ENCODE measurements at places on chromosomes 1 and 21.

GRCh38 chr1:177927021-177927596 is 42.7 kb downstream of the SEC16B start:
- no peak for DNase-seq

GRCh38 chr1:176880955-176881595 is 283.4 kb downstream of the ASTN1 start:
- DNase-seq: peak; percentile 29

DNA sequence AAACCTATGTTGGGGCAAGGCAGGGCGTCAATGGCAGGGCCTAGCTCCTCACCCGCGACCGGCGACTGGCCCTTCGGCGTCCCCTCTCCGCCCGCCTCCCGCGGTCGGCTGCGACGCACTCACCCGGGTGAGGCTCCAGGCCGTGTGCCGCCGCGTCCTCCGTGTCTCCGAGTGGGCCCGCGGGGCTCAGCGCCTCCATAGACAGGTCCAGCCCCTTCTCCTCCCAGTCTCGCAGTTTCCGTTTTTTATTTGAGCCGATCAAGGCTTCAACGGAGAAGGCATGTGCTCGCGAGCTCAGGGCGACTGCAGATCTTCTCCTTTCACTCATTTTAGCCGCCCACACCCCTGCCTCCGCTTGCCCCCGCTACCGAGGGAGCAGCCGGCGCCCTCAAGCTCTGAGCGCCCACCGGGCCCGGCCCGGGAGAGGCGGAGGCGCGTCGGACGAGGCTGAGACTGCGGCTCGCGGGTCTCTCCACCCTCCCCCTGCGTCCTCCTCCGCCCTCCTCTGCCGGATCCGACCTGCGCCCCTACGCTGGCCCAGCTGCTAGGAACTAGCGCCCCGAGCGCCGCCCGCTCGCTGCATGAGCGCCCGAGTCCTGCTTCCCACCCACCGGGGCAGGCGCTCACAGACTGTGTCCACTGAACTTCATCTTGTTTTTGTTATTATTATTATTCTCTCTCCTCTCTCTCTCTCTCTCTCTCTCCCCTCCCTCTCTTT is 516 bp downstream of the TBX15 start:
- DNase-seq: no peak

DNA sequence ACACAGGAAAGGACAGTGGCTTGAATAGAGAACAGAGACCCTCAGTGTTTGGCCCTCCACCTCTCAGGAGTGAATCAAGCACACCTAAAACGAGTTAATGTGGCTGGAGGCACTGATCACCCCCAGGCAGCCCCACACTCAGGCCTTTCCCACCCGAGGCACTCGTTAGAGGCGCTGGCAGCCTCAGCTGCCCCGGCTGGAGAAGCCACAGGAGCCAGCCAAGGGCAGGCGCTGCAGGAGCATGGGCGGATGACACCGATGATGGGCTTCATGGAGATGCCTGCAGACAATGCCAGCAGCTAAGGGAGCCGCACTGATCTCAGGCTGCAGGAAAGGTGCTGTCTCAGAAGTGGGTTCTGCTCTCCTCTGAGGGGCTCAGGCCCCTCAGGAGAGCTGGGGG is 24.1 kb upstream of the ABCG1 start:
- DNase-seq: no peak

DNA sequence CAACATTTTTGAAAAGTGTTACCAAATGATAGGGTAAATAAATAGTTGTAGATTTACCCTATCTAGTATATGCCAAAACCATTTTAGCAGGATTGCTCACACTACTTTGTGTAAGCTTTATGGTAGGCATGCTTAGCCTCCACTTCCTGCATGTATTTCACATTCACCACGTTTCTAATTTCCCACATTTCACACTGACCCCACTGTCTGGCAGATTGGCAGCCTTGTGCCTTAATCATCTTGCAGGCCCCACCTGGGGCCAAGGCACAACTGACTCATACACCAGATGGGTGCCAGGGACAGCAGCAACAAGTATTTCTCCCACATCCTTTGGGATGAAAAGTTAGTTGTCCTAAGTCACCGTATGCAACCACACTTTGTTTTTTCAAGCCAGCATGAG is 21.2 kb upstream of the CENPF start:
- no peak for DNase-seq

DNA sequence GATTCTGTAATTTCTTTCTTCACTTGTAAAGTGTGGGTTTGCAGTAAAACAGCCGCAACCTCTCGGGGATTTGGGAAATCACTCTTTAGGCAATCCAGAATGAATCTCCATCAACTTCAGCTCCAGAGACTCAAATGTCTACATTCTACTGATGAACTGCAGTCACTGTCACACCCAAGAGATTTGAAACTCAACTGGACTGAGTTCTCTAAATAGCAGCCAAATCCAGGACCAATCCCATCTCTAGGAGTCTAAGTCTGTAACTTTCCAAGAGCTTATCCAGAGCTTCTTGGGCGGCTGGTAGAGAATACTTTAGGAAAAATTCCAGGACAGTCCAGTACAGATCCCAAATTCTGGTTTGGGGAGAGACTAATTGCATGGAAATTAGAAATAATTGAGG is 62.9 kb downstream of the ADAMTS1 start:
- no peak for DNase-seq

DNA sequence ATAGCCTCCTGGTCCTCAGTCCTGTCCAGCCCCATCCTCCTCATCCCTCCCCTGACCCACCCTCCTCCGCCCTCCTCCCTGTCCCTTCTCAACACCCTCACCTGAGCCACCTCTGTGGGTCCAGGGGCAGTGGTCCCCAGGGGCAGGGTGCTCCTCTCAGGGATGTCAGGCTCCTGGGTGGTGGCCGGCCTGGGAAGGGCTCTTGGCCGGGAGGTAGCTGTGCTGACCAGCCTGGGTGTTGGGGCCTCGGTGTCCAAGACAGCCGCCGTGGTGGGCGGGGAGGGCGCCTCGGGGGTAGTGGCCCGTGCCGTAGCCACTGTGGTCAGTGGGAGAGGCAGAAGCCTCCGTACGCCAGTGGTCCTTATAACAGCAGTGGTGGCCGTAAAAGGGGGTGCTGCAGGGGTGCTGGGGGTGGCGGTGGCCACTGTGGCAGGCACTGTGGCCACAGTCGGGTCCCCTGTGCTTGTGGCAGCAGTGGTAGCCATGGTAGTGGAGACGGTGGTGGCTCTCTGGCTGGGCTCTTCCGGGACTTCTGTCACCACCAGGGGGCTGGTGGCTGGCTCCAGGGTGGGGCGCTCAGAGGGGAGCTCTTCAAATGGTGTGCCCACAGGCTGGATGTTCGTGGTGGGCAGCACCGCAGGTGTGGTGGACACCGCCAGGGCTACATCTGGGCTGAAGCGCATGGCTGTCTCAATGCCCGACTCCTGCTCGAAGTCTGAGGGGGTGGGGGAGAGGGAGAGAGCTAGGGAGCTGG is 31.9 kb downstream of the SDC3 start:
- no peak for DNase-seq

- DNase-seq: no peak
Observed at GRCh38 chr1:67619080-67619479, 65.9 kb upstream of the GADD45A start.

DNA sequence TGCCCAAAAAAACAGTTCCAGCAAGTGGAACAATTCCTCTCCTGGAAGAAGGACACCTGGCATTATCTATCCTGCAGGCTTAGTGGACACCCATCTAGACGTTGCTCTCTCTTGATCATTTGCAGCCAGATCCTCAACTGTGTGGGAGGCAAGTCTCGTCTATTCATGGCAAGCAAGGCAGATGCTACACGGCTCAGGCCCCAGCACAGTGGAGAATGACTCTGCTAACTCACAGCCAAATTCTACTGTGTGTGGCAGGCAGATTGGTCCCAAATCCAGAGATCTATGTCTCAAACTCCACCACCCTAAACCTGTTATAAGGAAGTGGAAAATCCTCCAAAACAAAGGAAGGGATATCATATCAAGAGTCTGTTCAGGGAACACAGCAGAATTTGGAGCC is 7.0 kb downstream of the TNNT2 start:
- DNase-seq: no peak

- DNase-seq: no peak
Observed at GRCh38 chr1:183243161-183244050, 57.3 kb downstream of the LAMC2 start.

DNA sequence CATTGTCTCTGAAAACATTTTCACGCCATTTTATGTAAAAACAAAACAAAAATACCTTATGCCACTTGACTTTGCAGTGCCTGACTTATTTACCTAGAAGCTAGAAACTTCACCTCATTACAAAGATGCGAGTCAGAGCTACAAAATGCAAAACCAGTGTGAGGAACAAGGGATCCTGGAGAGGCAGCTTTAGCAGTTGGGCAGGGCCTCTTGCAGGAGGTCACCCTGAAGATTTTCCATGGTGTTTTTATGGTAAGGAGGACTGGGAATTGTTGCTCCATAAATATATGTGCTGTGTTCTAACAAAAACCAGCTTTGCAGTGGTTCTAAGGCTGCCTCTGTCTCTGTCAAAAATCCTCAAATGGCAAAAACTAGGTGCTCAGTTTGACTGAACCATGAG is 36.4 kb upstream of the TARBP1 start:
- no peak for DNase-seq

DNA sequence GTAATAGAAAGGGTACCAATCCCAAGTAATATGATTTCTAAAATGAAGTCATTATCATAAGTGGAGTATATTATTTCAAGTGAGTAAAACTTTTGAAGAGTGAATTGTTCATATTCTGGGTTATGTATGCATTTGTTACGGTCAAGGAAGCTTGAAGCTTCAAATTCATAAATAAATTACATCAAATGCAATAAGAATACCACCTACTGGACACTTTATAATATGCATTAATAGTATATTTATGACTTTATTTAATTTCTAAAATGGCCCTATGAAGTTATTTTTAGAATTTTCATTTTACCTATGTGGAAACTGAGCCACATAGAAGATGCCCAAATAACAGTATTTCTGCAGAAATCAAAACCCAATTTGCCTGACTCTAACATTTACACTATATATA is 260.6 kb downstream of the SMYD3 start:
- no peak for DNase-seq

DNA sequence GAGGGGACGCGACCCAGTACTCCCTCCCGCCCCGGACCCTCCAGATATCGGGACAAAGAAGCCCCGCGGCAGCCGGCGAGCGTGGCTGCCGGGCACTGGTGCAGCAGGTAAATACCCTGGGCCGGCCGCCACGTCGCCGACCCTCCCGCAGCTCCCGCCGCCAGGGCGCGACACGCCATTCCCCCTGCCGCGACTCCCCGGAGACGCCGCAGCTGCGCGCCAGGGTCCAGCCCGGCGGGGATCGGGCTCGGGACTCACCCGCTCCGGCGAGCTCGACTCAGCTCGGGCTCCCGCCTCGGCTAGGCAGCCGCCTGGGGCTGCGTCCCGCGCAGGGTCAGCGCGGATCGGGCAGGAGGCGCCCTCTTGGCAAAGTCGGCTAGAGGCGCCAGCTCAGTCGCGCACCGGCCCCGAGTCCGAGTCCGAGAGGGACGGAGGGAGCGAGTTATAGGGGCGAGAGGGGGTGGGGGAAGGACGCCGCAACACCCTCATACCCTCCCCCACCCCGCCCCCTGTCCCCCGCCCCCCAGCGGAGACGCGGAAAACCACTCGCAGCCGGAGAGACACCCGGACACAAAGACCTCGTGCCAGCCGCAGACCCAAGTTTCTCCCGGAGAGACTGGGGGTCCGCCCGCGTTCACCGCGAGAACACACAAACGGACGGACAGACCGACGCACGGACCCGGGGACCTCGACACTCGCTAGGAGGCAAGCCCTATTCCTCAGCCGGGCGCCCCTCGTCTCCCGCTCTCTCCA is 985 bp downstream of the SYT6 start:
- no peak for DNase-seq

DNA sequence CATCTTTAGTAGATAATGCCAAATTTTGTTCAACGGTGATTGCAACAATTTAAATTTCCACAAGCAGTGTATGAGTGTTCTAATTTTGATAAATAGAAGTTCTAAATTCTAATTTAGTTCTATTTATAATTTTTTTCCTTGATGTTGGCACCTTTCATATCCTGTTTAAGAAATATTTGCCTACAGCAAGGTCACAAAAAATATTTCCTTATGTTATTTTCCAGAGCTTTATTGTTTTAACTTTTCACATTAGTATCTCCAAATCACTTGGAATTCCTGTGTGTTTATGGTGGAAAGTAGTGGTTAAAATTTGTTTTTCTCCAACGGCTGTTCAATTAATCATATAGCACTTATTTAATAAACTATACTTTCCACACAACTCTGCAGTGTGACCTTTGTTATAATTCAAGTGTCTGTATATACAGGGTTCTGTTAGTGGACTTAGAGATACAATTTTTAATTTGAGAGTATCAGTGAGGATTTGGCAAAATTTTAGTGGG is 94.3 kb upstream of the CD55 start:
- no peak for DNase-seq

GRCh38 chr1:154572468-154573167 is 5.0 kb downstream of the CHRNB2 start:
- DNase-seq: no peak

GRCh38 chr1:101108111-101108500 is 82.5 kb upstream of the DPH5 start:
- DNase-seq: no peak

DNA sequence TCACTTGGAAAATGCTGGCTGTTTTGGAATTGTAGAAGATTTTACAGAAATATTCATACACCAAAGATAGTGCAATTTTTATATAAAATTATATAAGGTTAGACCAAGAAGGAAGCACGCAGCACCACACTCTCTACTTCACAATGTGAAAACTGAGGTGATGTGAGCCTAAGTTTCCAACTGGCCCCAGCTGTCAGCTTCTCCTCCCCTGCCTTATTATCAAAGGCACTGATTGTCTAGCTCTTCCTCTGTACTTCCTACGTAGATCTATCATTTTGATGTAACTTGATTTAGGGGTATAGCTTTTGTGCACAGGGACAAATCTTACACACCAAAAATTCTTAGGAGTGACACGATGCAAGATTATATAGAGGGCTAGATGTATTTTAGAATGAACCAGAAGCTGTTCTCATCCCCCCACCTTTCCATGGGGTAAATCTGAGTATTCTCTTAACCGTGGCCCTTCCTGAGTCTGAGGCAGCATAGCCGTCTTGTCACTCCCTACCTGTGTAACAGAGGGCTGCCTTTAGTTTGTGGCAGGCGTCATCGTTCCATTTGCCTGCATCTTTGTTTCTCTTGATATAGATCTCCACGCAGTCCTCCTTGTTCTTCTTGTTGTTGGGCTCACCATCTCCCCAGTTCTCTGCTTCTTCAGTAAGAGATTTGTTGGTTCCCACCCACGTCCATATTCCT is 3.4 kb downstream of the SELL start:
- no peak for DNase-seq

GRCh38 chr1:60386249-60386648 is 312.7 kb upstream of the C1orf87 start:
- DNase-seq: no peak

DNA sequence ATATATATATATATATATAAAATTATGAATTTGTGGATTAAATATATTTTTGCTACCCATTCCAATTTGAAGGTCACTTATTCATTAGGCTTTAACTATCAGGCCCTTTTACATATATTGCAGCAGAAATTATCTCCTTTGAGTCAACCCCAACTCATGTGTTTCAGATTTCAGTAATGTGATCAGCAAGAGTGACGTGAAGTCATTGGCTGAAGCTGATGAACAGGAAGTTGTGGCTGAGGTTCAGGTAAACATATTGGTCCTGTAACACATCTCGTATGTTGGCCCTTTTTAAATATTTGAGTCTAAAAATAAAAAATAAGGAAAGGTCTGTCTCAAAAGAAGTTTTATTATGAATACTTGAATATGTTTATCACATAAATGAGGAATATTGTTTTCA is 8.5 kb downstream of the VPS45 start:
- no peak for DNase-seq

- no peak for DNase-seq
Observed at GRCh38 chr21:32476661-32477423, 64.3 kb downstream of the EVA1C start.

- DNase-seq: no peak
Observed at GRCh38 chr1:93215322-93215721, 34.8 kb downstream of the CCDC18 start.
